ENCODE measurements at places on chromosomes 5 and 9. TPM values are rescaled to one million over a fixed set of nuclear protein-coding genes. Genes with fewer than 3 reads are reported as not detected.

DNA sequence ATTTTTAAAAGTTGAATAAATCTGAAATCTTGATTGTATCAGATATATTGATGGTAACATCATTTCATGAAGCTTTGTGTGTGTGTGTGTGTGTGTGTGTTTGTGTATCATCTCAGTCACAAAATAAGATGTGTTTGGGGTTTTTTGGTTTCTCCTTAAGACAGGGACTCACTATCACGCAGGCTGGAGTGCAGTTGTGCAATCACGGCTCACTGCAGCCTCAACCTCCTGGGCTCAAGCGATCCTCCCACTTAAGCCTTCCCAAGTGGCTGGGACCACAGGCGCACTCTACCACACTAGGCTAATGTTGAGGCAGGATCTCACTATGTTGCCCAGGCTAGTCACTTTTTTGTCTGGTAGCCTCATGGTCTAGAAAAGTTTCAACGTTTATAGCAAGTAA, 83.4 kb upstream of the DMRT1 start:
- no peak for DNase-seq

- no peak for DNase-seq
These were observed 8.3 kb upstream of the PTAR1 start for GRCh38 chr9:69768101-69768500.

- DNase-seq, result no peak
These were observed 227.6 kb upstream of the ANKRD55 start for GRCh38 chr5:56460681-56461191.

Gene MTREX
- total RNA-seq, result 153 TPM

- no peak for DNase-seq
These were observed 2073.7 kb upstream of the ACO1 start for GRCh38 chr9:30310711-30311110.
